ENCODE measurements at places on chromosomes 1 and 21. TPM values are rescaled to one million over a fixed set of nuclear protein-coding genes. Genes with fewer than 3 reads are reported as not detected.

DNA sequence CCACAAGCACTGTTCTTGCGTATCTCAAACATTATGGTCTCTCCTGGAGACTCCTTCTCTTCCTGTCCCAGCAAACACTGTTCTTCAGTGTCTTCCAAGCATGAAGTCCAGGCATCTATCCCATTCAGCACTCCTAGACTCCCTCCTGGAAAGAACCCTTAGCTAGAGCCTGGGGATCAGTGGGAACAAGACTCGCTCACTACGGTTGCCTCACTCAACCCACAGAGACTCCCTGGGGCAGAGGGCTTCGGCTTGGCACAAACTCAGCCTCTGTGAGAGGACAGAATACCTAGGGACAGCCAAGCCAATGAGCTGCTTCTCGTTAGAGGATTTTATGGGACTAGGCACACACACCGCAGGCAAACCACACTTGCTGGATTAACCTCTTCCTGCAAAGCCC lies 86.5 kb upstream of the IPO9 start:
- DNase-seq: peak; percentile 46

DNA sequence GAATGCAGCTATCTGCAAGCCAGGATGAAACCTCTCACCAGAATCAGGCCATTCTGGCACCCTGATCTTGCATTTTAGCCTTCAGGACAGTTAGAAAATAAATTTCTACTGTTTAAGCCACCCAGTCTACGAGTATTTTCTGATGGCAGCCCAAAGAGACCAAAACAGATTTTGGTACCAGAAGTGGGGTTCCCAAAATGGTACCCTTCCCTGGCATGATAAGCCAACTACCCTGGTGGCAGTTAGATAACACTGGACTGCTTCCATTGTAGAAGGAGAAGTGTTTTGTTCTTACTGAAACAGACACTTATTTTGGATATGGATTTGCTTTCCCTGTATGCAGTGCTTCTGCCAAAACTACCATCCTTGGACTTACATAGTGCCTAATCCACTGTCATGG lies 115.0 kb downstream of the CSMD2 start:
- no peak for DNase-seq

GRCh38 chr1:31295874-31296485 lies 608 bp downstream of the SNRNP40 start:
- no peak for DNase-seq

Gene OR14K1
- polyA plus RNA-seq: not detected

Gene APOBEC4
- polyA plus RNA-seq: not detected
